ENCODE measurements at places on chromosomes 4 and X.

DNA sequence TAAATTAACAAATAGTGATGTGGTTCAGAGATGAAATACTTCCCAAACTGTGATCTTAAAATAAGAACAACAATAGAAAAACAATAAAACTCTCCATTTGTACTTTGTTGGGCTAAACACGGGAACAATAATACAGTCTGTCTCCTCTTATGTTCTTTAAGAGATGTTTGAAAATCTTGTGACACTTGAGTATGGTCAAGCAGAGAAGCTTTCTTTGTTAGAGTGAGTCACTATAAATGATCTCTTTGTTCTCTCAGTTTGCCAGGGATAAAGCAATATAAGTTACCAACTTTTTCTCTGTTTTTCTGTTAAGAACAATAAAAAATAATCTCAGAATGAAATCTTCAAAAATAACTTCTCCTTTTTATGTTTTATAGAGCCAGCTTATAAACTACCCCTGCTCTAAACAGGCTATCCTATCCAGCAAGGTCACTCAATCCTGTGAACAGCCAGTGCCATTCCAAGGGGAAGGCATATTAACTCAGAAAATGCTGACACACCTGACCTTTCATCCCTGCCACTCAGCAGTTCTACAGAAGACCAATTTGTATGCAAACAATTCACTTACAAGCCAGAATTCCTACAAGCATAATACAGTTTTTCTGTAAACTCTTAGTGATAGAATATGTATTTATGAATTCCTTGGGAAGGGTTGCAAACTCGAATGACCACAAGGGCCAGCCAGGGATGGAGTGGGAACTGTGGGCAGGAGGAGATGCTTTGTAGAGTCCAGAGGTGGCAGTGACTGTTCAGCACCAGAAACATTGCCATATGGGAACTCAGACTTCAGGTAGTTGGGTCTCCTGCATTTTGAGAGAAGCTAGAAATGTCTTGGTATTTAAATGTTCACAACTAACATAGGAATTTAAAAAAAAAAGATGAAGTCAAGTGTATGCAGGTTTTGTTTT is 52.2 kb downstream of the AFM start:
- no peak for DNase-seq

DNA sequence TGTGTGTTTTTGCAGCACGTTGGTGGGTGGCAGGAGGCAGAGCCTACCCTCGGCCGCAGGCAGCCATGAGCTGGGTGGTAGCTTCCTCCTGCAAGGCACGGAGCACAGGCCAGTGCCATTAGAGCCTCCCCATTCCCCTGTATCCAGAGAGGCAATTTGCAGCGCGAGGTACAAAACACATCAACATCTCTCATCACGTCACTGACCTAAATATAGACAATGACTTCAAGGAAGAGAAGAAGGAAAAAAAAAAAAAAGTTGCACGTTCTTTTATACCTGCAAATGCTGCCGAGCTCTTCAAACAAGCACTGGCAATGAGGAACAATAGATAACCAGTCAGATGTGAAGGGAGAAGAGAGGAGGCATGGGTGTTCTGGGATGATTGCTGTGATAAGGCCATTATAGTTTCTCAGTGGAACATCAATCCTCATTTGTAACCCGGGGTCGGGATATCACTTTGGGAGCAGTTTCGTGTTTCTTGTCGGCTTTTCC is 159.9 kb downstream of the MGST2 start:
- DNase-seq, result no peak

GRCh38 chrX:101918751-101919150 is 13.1 kb downstream of the ZMAT1 start:
- no peak for DNase-seq

DNA sequence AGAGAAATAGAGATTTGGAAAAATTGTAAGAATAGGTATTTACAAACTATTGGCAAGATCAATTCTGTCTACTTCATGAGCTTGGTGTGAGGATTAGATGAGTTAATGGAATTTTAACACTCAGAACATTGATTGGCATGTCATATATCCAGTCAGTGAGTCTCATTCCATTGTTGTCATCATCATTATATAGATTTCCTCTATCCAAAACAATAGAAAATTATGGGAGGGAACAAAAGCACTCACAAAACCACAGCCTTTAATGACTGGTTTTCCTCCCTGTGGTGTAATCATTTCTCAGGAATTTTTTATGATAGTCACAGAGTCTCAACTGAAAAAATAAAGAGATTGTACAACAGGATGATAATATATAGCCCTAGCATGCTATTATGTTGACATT is 21.1 kb downstream of the KLHL5 start:
- DNase-seq, result peak; percentile 50

- no peak for DNase-seq
Measured at GRCh38 chrX:79408623-79409322, 41.6 kb upstream of the ITM2A start.

- DNase-seq, result no peak
Measured at GRCh38 chr4:11376571-11376970, 52.1 kb downstream of the HS3ST1 start.

DNA sequence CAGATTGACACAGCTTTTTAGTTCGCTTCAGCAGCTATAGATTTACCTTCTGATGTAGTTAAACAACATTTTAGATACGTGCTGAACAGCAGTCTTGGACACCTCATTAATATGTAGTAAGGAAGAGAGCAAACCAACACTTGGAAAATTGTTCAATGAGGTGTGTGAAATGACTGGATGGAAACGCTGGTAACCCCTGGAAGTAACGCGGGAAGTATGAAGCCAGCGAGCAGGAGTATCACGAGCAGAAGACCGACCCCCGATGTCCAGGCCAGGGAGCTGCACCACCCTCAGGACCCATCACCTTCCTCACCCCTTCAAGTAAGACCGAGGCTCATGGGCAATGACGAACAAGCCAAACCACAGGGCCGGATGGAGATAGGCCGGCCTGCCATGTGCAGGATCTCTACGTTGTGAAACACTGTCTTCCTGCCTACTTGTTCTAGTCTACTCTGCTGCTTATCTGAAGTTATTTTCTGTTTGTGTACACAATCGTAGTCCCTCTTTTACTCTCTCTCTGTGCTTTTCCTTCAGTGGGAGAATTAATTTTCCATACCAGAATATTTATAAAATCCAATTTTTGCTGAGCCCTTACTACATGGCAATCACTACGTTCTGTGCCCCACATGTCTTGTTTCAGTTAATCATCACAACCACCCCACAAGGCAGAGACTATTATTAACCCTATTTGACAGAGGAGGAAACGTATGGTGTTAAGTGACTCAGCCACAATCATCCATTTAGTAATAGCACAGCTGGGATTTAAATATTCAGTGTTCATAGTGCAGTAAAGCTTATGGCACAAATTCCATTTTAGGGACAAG is 221.7 kb downstream of the APBB2 start:
- no peak for DNase-seq

- no peak for DNase-seq
Measured at GRCh38 chrX:154734061-154734781, 16.7 kb downstream of the GAB3 start.

DNA sequence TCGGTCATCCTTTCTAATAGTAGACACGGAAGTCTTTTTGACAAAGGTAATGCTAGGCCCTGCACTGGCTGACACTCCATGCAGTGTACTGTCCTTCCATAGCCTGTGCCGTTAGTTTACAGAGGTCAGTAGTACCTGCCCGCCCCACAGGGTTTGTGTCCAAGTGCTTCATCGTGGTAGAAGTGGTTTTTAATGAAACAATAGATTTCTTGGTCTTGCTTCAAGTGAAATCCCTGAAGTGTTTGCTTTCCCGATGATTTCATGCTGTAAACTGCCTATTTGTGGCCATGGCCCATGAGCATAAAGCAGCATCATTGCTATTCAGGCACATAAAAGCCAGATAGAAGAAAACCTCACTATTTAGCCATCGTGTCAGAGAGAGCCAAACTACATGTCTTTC is 139.3 kb downstream of the GPR143 start:
- DNase-seq, result no peak

GRCh38 chrX:129572422-129572821 is 32.4 kb downstream of the OCRL start:
- DNase-seq, result peak; percentile 40

GRCh38 chr4:74098427-74098994 is 484 bp downstream of the CXCL2 start:
- DNase-seq, result no peak

DNA sequence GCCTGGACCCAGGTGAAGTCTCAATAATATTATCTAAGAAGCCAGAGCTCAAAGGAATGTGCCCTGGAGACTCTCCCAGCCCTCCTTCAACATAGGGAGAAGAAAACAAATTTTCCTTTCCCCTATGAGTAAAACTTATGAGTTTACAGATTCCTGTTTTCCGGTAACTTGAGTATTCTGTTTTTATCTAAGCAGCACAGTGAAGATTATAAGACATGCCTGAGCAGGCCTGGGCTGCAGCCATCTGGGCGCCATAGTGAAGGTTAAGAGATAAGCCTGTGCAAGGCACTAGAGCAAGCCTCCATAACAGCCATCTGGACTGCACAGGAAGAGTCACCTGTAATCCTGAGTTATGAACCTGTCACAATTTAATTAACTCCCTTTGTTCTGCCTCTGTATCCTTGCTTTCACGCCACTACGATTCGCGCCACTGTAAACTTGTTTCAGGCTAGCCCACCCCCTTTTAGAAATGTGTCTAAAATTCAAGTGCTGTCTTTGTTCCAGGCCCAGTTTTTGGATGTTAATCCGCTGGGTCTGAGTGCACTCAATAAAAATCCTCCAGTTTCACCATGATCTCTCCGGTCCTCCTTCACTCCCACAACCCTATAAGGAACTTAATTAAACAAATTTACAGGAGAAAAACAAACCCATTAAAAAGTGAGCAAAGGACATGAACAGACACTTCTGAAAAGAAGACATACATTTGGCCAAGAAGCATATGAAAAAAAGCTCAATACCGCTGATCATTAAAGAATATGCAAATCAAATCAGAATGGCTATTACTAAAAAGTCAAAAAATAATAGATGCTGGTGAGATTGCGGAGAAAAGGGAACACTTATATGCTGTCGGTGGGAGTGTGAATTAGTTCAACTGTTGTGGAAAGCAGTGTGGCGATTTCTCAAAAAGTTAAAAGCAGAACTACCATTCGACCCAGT is 189.5 kb downstream of the APBB2 start:
- no peak for DNase-seq

DNA sequence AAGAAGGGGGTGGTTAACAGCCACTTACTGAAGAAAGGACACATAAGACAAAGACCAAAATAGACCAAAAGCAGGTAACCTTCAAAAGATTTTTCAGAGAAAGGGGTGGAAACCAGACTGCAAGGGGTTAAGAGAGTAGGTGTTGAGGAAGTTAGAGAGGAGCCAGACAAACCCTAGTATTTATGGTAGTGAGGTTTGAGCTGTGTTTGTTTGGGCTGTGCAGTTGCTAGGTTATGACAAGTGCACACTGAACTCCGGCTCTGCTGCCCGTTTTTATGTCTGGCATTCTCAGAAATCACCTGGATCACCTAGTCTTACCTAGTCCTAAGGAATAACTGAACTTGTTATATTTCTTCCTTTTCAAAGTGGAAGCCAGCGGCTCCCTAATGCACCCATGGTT is 22.9 kb upstream of the G3BP2 start:
- no peak for DNase-seq
